ENCODE measurements at places on chromosomes 7 and 10.

- DNase-seq, result no peak
Observed at GRCh38 chr7:156929789-156930539, 19.5 kb upstream of the NOM1 start.

DNA sequence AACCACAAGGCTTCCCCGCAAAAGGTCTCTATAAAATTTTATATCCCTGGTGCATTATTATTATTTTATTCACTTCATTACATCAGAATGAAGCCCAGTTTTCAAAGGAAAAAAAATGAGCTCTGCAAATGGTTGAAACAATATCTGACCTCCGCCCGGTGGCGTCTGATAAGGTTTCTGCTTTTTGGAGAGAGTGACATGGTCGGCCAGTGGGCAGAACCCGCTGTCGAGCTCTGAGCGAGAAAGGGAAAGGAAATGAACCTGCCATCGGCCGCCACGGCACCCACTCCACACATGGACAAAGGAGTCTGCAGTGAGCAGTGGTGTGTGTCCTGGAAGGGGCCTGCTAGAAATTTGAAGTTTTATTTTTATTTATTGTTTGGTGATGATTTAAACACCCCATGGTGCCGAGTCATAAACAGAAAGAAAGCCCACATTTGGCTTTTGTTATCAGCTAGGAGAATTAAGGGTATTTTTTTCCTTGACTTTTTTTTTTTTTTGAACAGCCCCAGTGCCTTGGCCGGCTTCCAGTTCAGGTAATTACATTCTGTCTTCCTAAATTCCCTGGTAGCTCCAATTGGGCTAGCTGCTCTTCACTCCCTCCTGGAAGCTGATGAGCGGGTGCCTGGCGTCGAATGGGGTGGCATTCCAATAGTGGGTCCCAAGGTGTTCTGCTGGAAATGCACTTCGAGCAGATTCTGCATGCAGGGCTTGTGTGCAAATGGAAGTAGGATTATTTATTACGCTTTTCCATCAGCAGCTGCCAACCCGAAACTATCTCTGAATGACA lies 149.4 kb upstream of the MKI67 start:
- DNase-seq, result no peak

- DNase-seq, result no peak
Observed at GRCh38 chr7:2493205-2494164, 17.3 kb upstream of the GRIFIN start.

DNA sequence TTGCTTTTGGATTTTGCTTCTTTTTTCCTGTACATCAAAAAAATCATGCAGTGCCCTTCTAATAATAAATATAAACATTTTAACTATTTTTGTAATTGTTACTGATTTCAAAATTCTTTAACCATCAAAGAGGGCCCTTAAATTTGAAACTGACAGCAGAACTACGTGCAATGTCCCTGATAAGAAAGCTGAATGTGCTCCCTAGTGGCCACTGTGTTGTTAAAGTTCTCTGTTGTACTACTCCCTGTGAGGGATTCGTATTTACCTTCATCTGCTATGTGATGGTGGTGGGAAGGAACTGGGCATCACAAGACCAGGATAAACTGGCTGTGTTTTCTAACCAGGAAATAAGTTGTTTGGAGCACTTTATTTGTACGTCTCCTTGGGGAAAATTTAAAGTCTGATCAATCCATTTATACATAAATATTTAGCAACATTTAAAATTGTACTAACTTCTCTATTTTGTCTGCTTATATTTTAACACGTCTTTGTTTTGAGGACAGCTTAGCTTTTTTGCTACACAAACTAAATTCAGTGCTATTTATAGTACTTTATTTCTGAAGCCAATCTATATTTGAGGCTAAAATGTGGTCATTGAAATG lies 322.4 kb downstream of the HGF start:
- DNase-seq, result no peak

GRCh38 chr10:63042256-63042655 lies 90.9 kb upstream of the NRBF2 start:
- DNase-seq, result no peak

All from ovary (tissue), 10 donors.